ENCODE measurements at places on chromosomes 3 and 15.

GRCh38 chr3:177981576-177981975 lies 554.7 kb upstream of the KCNMB2 start:
- DNase-seq: no peak

- no peak for DNase-seq
These were observed 26.7 kb upstream of the PIK3R4 start for GRCh38 chr3:130773366-130773765.

- no peak for DNase-seq
These were observed 17.4 kb upstream of the TMPRSS7 start for GRCh38 chr3:112017091-112017490.

DNA sequence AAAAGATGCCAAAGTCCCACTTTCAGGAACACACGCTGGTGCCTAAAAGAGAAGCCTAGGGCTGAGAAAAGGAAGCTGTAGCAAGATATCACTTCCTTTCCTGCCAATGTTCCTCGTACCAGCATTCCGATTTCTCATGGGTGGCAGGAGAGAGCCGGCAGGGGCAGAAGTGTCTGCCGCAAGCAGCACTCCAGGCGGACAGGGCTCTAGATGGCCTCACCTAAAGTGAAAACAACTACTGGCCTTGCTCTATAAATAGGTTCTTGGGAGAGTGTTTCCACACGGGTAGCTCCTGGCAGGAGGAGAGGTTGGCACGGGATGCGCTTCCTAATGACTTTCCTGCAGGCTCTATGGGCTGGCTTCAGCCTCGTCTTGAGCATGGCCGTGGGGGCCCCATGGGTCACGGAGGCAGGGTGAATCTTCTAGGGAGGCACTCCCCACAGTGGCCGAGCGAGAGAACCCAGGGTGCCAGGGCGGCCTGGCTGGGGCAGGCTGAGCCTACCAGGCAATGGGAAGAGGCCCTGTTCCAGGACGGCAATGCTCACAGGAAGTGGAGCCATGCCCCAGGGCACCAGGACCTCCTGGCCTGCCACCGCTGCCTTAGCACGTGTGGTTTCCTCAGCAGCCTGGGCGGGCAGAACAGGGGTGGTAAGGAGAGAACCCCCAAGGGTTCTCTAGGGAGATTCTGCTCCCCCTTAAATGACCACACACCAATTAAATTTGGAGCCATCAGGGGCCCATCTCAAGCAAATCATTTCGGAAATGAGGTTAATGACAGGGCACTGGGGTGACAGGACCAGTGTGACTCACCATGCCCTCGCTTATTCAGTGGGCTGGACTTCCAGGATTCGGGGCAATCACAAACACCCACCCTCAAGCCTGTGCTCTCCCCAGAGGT lies 14.6 kb upstream of the DUSP7 start:
- no peak for DNase-seq

DNA sequence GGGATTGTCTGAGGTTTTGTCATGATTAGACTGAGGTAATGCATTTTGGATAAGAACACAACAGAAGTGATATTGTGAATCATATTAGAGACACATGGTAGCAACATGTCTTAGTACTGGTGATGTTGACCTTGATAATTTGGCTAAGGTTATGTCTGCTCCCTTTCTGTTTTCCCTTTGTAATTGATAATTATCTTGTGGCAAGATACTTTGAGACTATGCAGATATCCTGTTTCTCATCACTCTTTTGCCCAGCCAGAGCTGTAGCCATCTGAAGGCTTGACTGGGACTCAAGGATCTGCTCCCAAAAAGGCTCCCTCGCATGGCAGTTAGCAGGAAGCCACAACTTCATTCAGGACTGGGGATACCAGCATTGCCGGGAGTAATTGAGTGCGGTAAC lies 35.3 kb upstream of the LARS2 start:
- no peak for DNase-seq

GRCh38 chr15:90309020-90309419 lies 43.1 kb upstream of the ZNF774 start:
- DNase-seq: no peak

GRCh38 chr3:4756057-4756775 lies 223.0 kb upstream of the BHLHE40 start:
- DNase-seq: no peak

DNA sequence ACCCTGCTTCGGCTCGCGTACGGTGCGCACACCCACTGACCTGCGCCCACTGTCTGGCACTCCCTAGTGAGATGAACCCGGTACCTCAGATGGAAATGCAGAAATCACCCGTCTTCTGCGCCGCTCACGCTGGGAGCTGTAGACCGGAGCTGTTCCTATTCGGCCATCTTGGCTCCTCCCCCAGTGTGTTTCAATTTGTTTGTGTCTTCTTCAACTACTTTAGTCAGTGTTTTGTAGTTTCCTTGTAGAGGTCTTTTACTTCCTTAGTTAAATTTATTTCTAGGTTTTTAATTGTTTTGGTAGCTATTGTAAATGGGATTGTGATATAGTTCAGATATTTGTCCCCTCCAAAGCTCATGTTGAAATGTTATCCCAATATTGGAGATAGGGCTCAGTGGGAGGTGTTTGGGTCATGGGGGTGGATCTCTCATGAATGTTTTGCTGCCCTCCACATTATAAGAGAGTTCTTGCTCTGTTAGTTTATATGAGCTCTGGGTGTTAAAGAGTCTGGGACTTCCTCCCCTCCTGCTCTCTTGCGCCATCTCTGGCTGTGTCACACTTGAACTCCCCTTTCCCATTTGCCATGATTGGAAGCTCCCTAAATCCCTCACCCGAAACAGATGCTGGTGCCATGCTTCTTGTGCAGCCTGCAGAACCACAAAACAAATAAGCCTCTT lies 304.4 kb downstream of the DOCK3 start:
- no peak for DNase-seq

DNA sequence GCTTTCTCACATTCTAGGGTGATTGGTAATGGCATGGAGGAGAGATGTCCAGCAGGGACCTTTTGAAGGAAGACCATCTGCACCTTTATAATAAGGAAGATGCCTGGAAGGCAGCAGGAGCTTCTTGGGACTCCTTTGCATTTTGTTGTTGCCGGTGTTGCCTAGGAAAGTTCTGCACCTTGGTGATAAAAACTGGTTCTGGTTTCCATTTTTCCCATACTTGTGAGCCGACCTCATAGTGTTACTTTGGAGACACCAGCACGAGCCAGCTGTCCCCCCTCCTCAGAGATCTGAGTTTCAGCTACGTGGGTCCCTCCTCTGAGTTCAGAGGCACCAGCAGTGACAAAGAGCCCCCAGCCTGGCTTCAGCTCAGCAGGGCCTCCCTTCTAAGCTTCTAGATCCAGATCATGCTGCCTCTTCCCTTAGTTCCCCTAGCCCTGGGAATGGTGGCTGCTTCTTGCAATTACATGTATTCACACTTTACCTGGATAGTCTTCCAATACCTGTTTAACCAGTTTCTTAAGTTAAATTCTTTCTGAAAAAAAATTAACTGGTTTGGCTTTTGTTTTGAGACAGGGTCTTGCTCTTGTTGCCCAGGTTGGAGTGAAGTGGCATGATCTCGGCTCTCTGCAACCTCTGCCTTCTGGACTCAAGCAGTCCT lies 18.0 kb upstream of the FSTL1 start:
- DNase-seq: no peak

DNA sequence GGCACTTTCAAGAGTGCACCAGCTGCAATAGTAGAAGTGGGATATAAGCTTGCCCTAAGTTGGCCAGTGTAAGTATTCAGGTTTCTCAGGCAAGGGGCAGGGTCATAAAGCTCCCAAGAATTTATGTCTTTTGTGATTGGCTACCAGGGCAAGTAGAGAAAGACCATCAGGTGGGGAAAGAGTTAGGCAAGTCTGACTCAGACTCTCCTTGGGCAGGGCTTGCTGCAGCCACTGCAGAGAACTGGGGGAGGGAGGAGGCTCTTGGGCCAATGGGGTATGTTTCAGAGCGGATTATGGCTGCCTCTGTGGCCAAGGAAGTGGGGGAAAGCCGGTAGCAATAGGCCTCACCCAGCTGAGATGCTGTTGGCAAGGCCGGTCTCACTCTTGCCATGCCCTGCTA lies 44.6 kb upstream of the SLC25A36 start:
- DNase-seq: peak; percentile 7

DNA sequence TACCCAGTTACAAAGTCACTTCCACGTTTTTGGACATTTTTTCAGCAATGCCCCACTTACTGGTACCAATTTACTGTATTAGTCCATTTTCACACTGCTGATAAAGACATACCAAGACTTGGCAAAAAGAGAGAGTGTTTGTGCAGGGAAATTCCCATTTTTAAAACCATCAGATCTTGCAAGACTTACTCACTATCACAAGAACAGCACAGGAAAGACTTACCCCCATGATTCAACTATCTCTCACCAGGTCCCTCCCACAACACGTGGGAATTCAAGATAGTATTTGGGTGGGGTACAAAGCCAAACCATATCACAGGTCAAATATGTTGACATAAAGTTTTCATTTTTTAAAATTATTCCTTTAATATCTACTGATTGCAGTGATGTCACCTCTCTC lies 16.2 kb upstream of the ABI3BP start:
- DNase-seq: no peak

DNA sequence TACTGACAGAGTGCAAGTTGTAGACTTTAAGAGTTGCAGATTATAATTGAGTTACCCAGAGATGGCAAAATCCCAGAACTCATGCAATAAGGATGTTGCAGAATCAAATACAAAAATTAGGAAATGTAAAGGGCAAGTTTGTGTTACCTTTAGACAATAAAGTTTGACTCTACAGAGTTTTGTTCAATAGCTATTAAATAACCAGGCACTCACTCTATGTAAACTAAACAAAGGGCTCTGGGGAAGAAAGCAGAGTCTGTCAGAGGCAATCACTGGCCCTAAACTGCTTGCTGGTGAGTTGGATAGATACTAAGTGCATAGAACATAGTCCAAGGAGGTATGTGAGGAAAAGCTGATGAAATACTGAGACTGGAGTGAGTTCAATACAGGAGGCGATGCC lies 40.0 kb upstream of the PLCL2 start:
- no peak for DNase-seq

GRCh38 chr3:133246773-133247172 lies 153.1 kb upstream of the BFSP2 start:
- no peak for DNase-seq

GRCh38 chr3:175398676-175399075 lies 539.5 kb downstream of the NAALADL2 start:
- no peak for DNase-seq

GRCh38 chr3:53169832-53170324 lies 8.9 kb downstream of the PRKCD start:
- no peak for DNase-seq

GRCh38 chr15:36499412-36500389 lies 79.7 kb upstream of the CDIN1 start:
- no peak for DNase-seq

All from activated CD8-positive, alpha-beta T cell treated with anti-CD3 and anti-CD28 coated beads for 36 hours (primary cell).